ENCODE measurements at places on chromosomes 1 and 21.

DNA sequence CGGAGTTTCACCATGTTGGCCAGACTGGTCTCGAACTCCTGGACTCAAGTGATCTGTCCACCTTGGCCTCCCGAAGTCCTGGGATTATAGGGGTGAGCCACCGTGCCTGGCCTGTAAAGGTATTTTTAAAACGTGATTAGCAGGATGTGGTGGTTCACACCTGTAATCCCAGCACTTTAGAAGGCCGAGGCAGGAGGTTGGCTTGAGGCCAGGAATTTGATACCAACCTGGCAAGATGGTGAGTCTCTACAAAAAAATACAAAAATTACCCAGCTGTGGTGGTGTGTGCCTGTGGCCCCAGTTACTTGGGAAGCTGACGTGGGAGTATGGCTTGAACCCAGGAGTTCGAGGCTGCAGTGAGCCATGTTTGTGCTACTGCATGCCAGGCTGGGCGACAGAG lies 43.3 kb upstream of the SOD1 start:
- no peak for DNase-seq

DNA sequence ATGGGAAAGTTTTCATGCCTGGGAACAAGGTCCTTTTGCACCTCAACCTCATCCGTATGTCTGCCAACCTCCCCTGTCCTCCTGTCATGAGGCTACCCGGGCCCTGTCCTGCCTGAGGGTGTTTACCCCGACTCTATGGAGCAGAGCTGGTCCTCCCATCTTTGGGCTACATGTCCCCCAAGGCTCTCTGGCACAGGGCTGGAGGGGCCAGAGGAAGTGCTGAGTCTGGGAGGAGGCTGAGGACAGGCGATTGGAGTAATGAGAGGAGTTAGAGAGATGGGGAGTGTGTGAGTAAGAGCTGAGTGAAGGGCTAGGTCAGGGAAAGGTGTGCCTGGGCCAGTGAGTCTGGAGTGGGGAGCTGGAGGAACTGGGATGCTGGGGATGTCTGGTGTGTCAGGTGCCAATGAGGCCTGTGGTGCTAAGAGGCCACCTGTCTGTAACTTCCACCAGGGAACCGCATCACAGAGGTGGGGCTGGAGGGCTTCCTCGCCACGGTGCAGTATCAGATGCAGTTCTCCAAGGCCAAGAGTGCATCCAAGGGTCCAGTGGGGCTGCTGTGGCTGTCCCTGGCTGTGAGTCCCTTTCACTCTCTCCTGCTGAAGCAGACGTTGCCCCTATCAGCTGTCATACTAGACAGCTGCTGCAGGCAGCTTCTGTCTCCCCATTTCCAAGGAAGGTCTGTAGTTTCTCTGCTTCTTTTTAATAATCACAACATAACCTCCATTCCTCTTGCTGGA lies 11.7 kb downstream of the LRRC71 start:
- DNase-seq: no peak

GRCh38 chr1:230286890-230287269 lies 139.3 kb downstream of the PGBD5 start:
- DNase-seq: no peak

GRCh38 chr1:232111611-232112010 lies 485.0 kb downstream of the DISC1 start:
- DNase-seq: no peak

DNA sequence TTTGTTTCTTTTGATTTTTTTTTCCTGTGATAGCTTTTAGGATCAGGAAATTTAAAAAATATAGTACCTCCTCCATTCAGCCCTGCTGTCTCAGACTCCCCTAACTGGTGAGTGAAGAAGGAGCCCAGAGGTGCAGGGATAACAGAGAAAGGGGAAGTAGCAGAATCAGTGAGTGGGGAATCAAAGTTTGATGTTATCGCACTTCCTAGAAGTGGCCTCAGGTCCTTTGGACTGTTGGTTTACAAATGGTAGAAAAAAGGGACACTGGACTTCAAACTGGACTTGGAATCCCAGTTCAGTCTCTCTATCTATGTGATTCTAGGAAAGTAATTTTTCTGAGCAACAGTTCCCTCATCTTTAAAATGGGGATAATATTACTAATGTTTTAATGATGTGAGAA lies 99.5 kb downstream of the FGGY start:
- DNase-seq: no peak

GRCh38 chr1:223700388-223700918 lies 11.9 kb upstream of the CAPN2 start:
- DNase-seq: no peak

DNA sequence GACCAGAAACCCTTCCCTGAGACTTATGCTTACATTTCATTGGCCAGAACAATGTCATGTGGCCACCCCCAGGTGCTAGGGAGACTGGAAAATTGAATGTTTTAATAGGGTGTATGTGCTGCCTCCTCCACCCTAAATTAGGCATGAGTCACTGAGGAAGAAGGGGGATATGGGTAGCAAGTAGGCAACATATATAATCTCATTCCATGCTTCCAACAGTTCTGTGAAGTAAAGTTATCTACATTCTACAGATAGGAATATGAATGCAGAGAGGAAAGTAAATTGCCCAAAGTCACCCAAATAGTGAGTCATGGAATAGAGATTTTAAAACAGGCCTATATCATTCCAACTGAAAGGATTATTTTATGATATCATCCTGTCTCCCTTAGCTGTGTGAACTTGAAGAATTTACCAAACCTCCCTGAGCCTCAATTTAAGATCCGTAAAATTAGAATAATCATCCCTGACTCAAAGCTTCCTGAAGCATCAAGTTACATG lies 168.6 kb upstream of the FGGY start:
- DNase-seq: no peak

- DNase-seq: no peak
Observed at GRCh38 chr1:212526111-212526491, 82.5 kb upstream of the ATF3 start.

- no peak for DNase-seq
Observed at GRCh38 chr1:32878637-32879041, 7.7 kb upstream of the HPCA start.

DNA sequence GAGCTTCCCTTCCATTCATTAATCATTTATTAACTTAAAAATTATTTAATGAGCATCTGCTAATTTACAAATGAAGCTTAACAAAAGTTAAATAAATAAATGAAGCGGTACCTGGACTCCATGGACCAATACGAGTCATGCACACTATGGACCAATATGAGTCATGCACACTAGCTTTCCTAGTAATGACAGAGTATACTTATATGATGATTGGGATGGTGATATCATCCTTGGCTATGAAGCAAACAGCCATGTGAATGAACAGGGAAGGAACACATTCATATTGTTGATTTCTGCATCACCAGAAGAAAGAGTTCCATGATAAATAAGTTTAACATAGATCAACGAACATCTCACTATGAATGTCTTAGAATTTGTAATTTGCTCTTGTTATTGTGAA lies 109.9 kb downstream of the SPAG17 start:
- DNase-seq: no peak

DNA sequence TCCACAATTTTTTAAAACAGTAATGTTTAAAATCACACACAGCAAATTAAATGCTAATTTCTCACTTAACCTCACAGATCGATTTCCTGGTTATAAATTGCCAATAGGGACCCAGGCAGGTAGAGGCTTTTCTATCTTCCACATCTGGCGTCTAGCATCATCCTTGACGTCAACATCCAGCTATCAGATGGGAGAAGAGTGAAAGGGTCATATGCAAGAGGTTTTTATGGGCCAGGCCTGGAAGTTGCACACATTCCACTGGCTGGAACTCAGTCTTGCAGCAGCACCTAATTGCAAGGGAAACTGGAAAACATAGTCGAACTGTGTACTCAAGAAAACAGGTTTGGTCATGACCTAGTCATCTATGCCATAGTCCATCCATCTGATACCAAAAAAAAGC lies 6.0 kb upstream of the EEIG2 start:
- no peak for DNase-seq

- DNase-seq: no peak
Observed at GRCh38 chr1:171263901-171264300, 15.6 kb downstream of the FMO1 start.

DNA sequence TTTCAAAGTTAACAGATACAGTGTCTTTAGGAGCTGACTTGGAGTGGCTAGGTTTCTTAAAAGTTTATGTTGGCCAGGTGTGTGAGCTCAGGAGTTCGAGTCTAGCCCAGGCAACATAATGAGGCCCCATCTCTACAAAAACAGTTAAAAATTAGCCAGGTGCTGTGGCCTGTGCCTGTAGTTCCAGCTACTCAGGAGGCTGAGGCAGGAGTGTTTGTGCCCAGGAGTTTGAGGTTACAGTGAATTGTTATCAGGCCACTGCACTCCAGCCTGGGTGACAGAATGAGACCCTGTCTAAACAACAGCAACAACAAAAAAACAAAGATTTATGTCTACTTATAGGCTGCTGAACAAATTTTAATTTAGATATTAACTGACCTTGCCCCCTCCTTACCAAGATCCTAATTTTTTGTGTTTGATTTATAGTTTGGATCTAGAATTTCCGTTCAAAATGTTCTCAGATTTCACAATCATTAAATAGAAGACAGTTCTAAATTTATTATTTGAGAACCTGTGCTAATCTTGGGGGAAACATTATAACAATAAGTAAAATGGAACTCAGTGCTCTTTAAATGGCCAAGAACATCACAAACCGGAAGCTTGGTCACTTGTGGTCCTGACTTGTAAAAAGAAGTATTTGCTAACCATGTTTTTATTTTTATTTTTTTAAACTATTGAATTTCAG lies 67.8 kb downstream of the POU2F1 start:
- DNase-seq: no peak

- DNase-seq: no peak
Observed at GRCh38 chr1:205920159-205920558, 23.1 kb downstream of the SLC26A9 start.

- peak; percentile 35 for DNase-seq
Observed at GRCh38 chr1:228809621-228810394, 74.5 kb downstream of the RHOU start.

- DNase-seq: no peak
Observed at GRCh38 chr1:30299393-30299792, 424.0 kb downstream of the MATN1 start.

GRCh38 chr1:92951141-92951582 lies 10.1 kb downstream of the DIPK1A start:
- DNase-seq: no peak

DNA sequence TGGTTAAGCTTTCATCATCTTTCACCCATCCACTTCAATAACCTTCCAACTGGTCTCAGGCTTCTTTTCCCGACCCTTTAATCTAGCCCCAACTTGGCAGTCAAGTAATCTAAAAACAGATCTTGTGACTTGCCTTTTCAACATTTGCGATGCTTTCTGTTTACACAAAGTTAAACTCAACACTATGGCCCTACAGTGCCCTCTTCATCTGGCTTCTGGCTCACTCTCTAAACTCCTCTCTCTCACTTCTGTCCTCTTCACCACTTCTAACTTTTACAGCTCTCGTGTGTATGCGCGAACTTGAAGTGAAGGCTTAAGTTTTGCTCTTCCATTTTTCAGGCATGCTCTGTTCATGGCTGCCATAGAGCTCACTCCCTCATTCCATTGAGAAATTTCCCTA lies 1122.3 kb upstream of the ADGRL2 start:
- no peak for DNase-seq

DNA sequence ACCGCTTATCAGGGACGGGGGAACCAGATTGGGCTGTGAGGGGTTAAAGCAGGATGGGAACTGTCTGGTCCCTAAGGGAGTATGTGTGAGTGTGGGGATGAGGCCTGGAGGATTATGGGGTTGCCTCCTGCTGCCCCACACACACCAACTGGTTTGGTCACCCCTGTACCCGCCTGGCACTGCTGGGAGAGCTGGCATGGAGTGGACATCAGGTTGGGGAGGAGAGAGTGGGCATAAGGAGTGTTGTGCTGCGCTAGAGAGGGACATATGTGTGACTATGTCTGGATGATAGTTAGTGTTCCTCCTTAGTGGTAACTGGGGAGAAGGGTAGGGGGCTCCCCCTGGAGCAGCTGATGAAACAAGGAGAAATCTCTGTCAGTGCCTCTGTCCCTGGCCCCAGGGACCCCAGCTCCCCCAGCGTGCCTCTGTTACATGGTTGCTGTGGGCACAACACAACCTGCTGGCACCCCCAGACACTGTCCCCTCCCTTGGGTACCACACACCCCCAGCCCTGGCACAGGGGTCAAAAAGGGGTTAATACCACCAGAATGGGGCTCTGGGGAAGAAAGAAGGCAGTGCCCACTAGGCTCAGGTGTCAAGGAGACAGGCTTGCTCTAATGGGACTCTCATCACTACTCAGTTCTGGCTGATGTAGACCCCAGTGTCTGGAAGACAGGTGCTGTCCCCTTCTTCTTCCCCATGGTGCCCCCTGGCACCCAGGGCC lies 1.9 kb downstream of the ZBTB7B start:
- DNase-seq: no peak

DNA sequence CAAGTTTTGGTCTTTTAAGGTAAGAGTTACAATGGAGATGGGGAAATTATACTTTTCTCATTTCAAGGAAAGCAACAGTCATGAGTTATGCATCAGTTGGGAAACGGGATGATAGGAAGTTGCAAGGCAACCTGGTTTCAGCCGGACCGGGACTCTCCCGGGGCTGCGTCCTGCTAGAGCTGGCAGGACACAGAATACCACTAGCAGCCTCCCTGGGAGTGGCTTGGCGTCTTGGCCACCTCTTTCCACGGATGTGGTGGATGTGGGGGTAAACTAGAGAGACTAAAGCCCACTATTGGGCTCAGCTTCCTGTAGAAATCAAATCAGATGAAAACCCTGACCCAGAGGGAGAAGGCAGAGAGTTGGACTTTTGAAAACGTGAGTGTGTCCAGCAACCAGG lies 71.9 kb downstream of the ADARB1 start:
- no peak for DNase-seq

DNA sequence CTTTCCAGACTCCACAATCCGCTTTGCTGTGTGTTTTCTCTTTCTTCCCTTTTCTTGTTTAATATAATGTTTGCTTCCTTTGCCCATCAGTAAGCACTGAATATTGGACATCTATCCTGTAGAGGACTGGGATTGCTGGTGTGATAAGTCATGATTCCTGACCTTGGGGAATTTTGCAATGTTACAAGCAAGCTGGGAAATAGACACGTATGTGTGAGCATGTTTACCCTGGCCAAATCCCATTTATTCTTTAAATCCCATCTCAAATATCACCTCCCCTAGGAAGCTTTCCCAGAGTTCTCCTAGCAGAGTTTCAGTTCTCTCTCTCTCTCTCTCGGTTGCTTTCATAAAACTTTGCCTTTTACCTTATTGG lies 155.3 kb downstream of the ROR1 start:
- no peak for DNase-seq

GRCh38 chr1:30330644-30331043 lies 392.7 kb downstream of the MATN1 start:
- DNase-seq: no peak
